BE2C (cell line): ENCODE measurements at places on chromosomes 5 and 9.

DNA sequence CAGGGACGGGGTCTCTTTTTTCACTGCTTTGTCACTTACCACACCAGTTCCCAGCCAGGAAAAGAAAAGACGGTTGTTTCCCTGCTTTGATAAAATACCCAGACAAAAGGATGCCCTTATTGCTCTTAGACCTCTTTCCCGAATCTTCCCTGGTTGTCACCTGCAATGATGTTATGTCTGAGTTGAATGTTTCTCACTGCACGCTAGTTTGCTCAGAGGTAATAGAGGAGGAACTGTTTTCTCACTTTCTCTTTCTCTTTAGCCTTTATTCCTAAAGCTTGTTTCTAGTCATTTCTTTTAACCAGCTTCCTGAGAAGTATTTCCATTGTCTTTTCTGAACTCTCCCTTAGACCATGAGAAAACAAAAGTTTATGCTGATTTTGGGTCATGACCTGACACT lies 32.9 kb downstream of the ACER2 start:
- no peak for DNase-seq

GRCh38 chr5:160451281-160451680 lies 29.6 kb downstream of the PTTG1 start:
- DNase-seq, result no peak

- DNase-seq, result no peak
These were observed 88.3 kb downstream of the GIN1 start for GRCh38 chr5:103031607-103032006.

GRCh38 chr5:170070556-170071412 lies 34.9 kb upstream of the FOXI1 start:
- peak; percentile 73 for DNase-seq

GRCh38 chr5:38113456-38113855 lies 144.9 kb upstream of the EGFLAM start:
- DNase-seq, result no peak

- DNase-seq, result no peak
These were observed 96.3 kb downstream of the CACNA1B start for GRCh38 chr9:137973829-137974416.

DNA sequence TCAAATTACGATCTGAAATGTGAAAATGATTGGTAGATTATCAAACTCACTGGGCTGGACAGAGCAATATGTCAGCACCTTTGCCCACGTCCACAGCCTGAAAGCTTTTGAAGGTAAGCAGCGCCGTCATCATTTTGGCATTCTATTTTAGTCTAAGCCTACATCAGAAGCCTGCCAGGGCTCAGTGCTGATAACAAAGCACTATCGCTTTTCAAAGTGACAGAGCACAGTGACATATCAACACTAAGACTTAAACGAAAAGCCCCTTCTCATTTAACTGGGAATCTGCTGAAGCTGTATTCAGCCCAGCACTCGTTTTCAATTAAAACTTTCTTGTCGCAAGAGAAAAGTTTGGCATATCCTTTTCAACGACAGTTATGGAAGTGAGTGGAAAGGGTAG lies 1076.3 kb downstream of the PTPRD start:
- no peak for DNase-seq

- peak; percentile 33 for DNase-seq
These were observed at the start of gene GRIN3A for GRCh38 chr9:101738566-101739183. GRIN3A (minus strand) TSS chr9:101738647; CDS start chr9:101737979, 668 bp downstream.

DNA sequence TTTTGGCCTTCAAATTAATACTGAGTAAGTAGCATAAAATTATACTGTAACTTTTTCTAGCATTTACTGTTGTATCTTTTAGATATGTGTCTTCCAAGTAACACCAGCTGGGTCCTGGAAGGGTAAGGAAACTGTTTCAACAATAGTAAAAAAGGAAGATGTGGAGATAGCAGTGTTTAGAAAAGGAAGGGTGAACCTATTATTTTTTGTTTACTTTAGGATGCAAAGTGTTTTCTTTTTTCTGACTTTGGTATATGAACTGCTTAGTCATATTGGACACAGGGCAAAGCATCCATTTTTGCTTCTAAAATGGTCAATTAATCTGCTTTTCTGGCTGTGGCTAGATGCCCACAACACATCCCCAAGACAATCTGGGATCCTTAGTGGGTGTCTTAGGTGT lies 5.3 kb downstream of the PKD2L2 start:
- DNase-seq, result no peak

- no peak for DNase-seq
These were observed 215.6 kb upstream of the ADAMTS16 start for GRCh38 chr5:4924577-4924976.

- DNase-seq, result no peak
These were observed 154.3 kb downstream of the DENND1A start for GRCh38 chr9:123775289-123776284.

DNA sequence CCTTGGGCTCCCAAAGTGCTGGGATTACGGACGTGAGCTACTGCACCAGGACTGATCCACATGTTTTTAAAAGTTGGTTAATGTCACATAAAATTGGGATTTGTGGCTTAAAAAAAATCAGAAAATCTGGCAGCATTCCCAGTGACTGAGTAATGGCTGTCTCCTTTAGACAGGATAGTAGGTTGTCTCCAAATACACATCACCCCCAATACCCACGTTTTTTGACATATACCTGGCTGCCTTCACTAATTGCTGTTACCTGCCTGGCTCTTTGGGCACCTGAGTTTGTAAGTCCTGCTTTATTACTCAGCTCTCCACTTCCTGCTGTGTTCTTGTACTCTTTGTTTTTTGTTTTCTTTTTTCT lies 84.8 kb downstream of the KDM4C start:
- DNase-seq, result no peak

GRCh38 chr9:120978987-120979386 lies 52.4 kb upstream of the TRAF1 start:
- no peak for DNase-seq

GRCh38 chr5:78399116-78399515 lies 38.7 kb downstream of the SCAMP1 start:
- DNase-seq, result no peak

DNA sequence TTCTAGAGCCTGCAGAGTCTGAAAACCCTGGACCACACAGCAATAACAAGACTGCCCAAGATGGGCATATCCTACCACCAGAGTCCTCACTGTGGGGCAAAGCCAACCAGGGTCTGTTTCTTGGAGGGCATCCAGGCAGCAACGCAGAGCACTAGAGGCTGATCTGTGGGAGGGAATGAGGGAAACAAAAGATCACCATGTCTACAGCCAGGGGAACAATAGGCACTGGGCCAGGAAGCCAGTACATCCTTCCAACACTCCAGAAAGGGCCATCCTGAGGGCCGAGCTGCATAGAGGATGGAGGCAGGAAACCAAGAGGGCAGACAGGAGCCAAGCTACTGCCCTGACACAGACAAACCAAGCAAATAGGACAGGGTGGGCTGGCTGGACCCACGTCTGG lies 416.1 kb upstream of the IRX4 start:
- DNase-seq, result no peak

DNA sequence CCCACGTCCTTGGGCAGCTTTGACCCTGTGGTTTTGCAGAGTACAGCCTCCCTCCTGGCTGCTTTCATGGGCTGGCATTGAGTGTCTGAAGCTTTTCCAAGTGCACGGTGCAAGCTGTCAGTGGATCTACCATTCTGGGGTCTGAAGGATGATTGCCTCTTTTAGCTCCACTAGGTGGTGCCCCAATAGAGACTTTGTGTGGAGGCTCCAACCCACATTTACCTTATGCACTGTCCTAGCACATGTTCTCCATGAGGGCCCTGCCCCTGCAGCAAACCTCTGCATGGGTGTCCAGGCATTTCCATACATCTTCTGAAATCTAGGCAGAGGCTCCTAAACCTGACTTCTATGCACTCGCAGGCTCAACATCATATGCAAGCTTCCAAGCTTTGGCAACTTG lies 644.2 kb upstream of the CDH9 start:
- peak; percentile 26 for DNase-seq

DNA sequence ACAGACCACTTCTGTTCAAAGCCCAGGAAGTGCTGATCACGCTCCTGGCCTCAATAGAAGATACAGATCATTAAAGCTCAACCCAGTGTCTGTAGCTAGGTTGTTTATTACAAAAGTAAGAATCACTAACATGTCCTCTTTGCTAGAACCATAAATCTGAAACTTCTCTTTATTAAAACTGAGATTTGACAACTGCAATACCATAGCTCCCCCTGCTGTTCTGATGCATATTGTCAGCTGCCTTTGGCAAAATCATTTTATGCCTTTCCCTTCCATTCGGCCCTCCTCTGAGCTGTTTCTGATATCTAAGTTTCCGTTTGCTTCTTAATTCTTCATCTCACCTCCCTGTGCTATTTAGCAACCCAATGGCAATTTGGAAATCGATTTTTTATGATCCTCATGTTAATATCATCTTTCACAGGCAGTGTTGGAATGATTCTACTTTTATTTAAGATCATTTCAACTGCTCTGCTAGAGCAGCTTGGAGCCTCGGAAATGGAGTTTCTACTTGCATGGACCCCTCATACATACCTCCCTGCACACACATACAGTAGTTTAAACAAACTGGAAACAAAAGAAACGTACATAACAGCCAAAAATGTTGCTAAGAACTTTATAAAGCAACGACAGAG lies 998.8 kb downstream of the MAT2B start:
- DNase-seq, result peak; percentile 57

DNA sequence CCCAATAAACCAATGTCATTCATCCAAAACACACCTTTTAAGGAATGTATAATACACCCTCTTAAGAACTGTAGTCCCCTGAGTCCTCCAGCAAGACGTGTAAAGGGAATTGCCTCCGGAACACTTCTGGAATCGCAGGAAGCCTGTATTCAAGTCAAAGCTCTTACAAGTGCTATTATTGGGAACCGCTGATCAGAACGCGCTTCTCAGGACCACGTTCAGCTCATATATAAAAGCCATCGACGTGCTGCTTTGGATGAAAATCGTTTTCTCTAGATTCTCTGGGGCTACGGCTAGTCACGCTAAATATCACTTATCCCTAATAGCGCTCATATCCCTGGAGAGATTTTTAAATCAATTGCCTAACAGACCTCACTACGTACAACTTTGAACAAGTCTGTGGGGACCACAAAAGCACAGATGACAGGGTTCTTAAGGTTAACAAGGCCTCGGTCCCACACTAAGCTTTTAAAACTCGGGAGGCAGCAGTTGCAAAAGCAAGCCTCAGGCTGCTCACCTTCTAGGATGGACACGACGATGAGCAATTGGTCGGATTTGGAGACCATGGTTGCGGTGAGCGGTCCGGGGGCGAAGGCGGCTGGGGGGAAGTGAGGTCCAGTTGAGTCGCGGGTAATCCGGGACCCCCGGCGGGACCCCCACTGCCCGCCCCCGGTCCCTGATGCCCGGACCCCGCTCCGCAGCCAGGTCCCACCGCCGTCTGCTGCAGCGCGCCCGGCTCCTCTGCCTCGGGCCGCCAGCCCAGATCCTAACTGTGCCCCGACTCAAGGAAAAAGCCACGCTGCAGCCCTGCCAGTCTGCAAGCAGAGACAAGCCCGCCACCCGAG lies 548 bp downstream of the CEP120 start:
- DNase-seq, result no peak

- DNase-seq, result no peak
These were observed 312.8 kb downstream of the ARHGAP26 start for GRCh38 chr5:143083006-143083405.

DNA sequence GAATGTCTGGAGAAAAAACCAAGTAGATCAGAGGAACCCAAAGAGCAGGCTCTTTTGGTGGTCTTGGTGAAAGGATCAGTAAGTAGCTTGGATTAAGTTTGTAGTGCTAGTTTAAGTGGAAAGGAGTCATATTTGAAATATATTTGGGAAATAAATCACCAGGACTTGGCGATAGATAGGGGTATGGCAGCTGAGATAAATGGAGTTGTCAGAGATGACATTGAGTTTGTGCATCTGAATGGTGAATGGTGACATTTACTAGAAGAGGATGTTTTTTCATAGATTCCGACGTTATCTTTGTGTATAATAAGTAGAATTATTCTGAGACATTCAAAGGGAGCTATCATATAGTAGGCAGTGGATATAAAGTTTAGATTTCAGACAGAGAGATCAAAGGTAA lies 143.6 kb upstream of the RASGRF2 start:
- DNase-seq, result no peak

DNA sequence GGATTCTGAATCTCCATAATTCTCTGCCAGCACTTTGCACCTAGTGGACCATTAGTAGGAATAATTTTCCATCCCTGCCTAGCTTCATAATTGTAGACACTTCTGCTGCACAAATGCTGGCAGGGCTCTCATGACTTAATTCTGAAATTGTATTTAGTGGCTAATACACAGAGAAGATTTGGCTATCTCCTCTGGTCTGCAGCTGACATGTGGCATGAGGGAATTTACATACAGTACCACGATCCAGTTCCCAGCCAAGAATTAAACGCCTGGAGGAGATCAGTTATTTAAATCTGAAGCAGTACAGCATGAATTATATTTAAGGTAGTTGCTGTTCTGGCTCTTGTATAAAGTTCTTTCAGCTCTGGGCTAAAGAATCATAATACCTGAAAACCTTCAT lies 46.5 kb downstream of the IQGAP2 start:
- no peak for DNase-seq

DNA sequence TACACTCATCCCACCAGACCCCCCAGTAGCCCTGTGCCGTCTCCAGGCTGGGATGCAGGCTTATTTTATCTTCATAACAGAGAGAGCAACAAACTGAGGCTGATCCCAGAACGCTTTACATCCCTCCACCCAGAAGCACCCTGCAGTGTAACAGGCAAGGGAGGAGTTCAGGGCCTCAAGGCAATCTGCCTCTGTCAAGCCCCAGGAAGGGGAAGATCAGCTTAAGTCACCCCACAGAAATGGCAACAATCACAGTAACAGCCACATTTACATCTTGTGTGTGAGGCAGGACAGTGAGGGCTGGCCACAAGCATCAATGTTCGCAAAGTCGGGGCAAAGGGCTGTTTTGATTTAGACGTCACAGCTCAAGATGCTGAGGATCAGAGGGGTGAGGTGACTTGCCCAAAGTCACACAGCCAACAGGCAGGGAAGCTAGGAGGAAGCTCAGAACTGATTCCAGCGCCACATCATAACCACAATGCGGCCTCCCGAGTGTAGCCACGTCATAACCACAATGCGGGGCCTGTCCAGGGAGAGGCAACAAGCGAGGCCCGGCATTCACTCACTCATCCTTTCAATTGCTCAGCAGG lies 14.4 kb downstream of the STK10 start:
- DNase-seq, result no peak

GRCh38 chr5:131589510-131590348 lies 45.3 kb downstream of the RAPGEF6 start:
- peak; percentile 59 for DNase-seq
